ENCODE measurements at places on chromosomes 1 and 21.

- DNase-seq: no peak
Measured at GRCh38 chr1:239861985-239862384, 229.7 kb upstream of the FMN2 start.

DNA sequence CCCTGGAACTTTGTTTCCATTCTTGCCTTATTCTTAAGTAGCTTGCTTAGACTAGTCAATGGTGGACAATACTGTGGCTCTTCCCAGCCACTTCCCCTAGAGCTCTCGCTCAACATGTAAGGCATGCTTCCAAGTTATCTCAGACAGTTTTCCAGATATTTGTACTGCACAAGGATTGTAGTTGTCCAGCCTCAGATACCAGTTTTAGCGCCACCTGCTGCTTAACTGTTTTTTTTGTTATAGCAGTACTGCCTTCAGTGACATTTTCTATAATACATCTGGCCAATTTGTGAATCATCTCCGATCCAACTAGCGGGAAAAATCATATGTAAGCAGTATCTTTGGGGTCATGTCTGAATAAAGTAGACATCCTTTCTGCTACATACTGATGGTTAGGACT, 346.7 kb upstream of the ADGRL4 start:
- peak; percentile 2 for DNase-seq

DNA sequence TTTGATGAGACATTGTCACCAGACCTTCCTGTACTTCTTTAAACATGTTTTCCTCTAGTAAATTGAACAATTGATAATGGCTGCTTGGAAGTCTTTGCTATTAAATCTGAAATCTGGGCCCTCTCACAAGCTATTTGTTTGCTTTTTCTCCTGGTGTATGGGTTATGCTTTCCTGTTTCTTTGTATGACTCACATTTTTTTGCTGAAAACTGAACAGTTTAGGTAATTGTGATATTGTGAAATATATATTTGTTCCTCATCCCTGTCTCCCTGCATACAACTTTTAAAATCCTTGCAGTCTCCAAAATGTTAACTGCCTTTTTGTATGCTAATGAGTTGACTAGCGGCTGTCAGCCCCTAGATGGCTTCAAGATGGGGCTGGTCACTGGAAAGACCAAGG, 61.6 kb downstream of the MAP3K21 start:
- DNase-seq: no peak

DNA sequence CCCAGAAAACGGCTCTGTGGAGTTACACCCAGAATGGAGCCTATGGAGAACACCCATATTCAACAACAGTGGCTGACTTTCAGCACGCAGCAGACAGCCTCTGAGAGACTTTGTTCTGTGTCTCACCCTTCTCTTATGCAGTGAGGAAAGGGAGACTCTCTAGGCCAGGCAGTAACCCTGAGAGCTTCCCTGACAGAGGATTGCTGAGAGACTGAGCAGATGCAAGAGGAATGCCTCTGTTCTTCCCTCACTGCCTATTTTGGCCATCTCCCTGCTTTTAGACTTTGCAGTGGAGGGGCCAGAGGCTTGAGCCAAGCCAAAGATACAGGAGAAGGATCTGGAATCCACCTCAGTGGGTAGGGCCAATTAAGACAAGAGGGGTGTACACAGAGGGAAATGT, 41.8 kb upstream of the SLC16A1 start:
- no peak for DNase-seq

GRCh38 chr1:147654511-147654910, 15.8 kb downstream of the ACP6 start:
- DNase-seq: no peak

DNA sequence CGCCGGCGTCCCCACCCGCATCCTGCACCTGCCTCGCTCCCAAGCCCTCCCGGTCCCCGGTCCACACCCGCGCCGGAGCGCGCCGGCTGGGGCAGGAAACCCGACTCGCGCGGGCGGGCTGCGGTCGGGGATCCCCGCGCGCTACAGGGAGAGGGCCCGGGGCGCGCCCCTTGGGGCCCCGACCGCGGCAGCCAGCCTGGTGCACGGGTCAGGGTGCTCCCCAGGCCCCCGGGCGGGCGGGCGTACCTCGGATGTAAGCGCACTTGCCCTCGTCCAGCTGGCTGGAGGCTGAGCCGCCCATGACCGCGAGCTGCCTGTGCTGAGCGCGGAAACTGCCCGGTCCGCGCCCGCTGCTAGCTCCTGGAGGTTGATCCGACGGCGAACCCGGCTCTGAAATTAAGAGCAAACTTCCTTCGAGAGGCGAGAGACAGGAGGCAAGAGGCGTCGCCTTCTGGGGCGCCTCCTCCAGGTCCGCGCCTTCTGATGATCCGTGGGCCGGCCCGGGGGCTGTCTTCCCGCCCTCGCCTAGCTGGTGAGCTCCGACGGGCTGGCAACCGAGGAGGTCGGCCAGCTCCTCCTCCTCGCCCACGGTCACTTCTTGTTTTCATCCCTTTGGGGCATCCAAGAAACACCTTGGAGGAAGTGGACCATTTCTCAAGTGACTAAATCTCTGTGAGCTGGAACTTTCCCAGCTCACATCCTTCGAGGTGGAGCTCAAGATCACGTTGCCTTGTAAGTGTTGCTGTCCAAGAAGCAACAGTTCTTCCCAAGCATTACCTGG, at the start of gene NIBAN1:
Gene NIBAN1 (minus strand): TSS at position 453 of the 781 bp plus-strand sequence. CDS start 152 bp downstream, at position 301.
- no peak for DNase-seq

DNA sequence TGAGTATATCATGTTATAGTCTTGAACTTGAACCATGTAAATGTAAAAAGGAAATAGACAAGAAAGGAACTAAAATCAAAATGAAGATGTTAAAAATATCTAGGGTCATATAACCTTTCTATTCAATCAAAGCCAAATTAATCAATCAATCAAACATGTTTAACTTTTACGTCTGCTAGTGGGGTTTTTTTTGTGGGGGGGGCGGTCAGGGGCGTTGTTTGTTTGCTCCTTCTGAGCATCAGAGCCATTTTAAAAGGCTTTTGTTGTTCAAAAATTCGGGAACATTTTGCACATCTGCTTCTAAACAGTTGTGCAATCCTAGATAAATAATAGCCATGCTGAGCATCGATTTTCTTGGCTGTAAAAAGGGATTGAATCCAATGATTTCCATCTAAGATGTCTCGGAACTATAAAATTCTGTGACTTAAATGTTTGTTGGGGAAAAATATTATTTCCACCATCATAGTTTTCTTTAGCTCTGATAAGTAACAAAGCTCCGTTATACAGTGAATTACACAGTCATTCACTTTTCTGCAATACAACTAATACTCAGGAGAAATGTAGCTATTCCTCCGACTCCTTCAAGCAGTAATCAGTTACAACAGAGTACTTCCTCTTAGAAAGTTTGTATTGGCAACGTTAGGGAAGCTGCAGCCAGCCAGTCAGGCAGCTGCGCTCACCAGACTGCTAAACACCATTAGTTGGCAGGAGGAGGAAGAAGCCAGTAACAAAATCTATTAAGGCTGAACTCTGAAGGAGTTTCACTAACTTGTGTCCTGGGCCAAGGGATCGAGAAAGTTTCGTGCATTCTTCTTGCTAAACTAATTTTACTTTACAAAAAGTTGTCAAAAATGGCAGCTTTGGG, 2.2 kb downstream of the SPATA6 start:
- no peak for DNase-seq

DNA sequence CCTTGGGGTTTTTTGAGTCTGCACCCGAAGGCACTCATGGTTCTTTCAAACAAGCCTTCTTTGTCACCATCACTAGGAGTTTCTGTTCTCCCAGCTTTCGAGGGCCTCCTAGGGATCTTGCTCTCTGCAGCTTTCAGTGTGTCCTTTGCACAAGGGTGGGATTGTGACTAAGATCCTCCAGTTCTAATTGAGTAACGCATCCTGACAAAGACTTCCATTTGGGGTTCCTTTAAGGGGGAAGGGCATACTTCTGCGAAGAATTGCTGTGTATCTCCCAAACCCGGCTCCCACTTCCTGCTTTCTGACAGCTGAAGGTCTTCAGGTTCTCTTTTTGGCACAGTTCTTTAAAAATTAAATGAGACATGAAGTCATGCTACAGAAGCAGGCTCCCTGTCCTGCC, 139.4 kb downstream of the EDEM3 start:
- DNase-seq: no peak

DNA sequence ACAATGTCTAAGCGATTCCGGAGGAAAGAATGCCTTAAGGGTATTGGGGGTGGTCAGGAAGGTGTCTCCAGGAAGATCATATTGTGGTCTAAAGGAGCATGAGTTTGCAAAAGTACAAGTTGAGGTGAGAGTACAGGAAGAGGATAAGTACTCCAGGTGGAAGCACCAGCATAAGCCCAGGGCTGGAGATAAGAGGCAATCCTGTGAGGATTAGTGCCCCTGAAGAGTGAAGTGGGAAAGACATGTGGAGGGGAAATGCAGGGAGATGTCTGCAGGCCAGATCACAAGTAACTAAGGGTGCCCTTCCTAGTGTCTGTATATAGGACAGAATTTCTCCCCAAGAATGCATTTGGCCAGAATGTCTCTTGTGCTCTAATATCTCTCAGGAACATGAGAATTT, 188.3 kb upstream of the DPT start:
- DNase-seq: no peak

- no peak for DNase-seq
Measured at GRCh38 chr1:12296623-12297022, 66.8 kb downstream of the VPS13D start.

DNA sequence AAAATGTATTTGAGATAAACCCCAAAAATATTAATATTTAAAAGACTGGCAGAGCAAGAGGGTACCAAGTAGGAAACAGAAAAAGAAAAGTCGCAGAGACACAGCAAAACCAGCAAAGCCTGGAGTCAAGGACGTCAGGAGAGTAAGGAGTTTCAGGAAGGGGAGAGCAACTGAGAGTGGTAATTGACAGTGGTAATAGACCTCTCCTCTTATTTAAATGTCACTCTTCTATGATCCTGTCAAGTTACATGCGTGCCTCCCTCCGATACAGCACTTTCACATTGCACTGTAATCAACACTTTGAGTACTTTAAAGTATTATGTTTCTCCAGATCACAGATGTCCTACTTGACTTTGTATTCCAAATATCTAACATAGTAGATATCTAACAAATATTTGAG, 82.6 kb upstream of the EXO1 start:
- DNase-seq: no peak

GRCh38 chr1:150259217-150259616, 1.6 kb downstream of the CA14 start:
- DNase-seq: no peak

DNA sequence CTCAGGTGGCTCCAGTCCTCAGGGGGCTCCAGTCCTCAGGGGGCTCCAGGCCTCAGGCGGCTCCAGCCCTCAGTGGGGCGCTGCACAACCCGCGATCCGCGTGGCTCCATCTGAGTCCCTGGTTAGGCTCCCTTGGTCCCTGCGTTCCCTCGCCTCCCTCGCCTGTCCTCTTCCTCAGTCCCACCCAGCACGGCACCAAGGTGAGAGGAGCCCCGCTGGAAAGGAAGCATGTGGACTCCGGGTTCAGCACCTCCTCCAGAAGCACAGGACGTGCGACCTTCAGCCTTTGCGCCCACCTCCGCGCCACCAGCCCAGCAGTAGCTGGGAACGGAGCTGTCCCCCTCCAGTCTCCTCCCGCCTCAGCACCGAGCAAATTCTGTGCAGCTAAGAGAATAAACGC, 8.1 kb upstream of the OR2M5 start:
- no peak for DNase-seq

DNA sequence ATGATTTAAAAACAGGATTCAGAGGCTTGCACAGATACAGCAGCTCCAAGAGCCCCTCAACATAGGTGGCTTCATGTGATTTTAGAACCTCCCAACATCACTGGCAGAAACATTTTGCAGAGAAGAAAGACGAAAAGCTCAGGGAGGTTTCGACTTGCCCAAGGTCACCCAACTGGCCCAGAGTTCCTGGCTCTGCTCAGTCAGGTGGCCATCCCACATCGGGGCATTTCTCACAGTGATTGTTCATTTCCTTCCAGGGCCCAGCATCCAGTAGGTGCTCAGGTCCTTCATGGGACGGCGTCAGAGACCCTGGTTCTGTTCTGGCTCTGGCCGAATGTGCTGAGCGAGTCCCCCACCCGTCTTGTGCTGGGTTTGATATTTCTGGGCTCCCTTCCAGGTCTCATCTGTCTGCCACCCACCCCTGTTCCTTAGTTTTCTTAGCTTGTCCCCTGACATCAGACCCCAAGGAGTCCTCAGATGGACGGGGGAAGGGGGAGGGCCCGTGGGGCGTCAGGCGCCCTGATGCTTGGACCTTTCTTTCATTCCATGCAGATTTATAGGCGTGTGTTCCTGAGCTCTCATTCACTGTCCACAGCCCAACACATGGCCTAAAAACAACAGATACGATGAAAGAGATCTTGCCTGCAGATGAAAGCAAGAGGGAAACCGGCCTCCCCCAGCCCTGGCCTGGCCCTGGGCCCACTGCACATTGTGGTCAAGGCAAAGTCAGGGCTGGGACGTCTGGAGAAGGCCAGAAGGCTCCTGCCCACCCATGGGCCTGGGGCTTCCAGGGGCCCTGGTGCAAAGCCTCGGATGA, 123.1 kb upstream of the ZBTB40 start:
- DNase-seq: no peak

DNA sequence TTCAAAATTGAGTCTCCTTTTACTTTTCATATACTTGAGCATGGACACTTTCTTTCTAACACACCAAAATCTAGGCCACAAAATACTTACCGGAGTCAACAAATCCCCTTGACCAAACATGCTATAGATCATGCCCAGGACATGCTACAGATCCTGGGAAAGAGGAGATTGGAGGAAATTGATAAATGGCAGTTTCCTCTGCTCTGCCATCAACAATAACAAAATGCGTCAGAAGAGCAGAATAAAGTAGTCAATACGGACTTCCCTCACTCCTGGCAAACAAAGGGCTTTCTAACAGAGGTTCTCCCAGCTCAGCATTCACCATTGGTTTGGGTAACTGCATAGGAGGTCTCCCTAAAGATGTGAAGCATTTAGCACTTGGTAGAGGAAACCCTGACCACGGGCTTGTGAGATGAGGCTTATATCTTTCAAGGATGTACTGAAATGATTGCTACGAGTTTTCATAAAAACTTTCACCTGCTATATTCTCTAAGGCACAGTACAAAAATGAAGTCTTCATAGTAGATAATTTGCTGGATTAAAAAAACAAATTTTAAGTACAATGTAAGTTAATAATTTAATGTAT, 283.8 kb upstream of the RUNX1 start:
- DNase-seq: no peak

DNA sequence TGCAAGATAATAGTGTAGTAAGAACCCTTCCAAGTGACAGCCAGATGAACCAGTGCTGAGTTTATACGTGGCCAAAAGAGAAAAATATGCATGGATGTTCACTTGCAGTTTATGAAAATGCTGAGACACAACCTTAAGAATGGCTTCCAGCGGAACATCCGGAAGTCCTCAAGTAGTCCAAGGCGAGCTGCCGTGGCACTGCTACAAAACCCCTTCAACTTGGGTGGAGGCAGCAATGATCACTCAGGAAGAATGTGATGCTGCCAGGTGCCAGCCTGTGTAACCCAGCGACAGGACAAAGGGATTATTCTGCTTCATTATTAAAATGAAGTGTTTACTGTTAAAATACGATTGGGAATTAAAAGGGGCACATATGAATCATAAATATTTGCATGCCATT, 179.6 kb downstream of the RUNX1 start:
- DNase-seq: no peak

Measured in HepG2 (cell line).